ENCODE measurements at places on chromosomes 2 and 18.

- DNase-seq: no peak
Observed at GRCh38 chr18:78757014-78757413, 222.6 kb upstream of the SALL3 start.

DNA sequence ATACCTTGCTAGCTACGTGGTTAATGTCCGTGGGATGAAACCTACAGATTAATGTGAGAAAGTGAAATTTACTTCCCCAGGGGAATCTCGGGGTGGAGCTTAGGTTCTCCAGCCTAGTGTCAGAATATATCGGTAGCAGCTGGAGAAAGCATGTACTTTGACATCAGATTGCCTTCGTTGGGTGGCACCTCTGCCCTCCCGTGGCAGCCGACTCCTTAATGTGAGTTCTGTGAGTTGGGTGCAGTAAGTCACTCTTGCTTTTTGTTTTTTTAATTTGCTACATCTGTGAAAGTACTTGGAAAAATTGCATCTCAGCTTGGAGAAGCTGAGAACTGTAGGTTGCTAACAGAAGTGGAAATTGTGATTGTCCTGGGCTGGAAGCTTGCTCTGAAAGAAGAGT, 3.6 kb downstream of the KLF11 start:
- DNase-seq: no peak

GRCh38 chr2:211329421-211329820, 773.0 kb downstream of the CPS1 start:
- no peak for DNase-seq

GRCh38 chr18:58276789-58277739, 233.0 kb downstream of the NEDD4L start:
- DNase-seq: no peak

DNA sequence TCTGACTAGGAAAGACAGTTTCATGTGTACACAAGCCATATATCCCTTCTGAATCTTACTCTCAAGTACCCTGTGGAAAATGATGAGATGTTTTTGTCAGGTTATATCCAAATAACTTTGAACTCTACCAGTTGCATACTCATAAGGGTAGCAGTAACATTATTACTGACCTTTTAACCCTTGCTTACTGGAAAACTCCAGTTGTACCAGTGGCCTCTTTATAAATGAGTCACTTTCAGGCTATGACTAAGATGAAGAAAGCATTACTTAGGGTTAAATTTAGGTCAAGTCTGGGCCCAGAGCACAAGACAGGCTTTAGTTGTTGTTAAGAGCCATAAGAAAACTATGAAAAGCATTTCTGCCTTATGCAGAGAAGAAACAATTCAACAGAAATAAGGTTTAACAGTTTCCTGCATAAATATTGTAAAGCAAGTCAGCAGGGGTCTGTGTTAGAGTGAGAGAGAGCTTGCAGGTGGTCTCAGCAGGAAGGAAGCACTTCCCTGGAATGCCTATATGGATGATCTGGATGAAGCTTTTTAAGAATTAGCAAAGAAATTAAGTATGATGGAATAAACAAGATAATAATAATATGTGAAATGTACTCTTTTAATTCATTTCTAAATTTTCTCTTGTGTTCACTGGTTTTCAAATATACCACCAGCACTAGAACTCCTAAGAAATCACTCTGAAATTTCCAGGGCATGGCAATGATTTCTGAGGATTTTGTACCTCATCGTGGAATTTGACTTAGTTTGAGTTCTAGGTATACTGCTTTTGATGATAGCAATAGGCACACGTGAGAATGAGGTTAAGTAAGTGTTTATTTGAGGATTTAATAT, 126.6 kb downstream of the UBE2E3 start:
- no peak for DNase-seq

DNA sequence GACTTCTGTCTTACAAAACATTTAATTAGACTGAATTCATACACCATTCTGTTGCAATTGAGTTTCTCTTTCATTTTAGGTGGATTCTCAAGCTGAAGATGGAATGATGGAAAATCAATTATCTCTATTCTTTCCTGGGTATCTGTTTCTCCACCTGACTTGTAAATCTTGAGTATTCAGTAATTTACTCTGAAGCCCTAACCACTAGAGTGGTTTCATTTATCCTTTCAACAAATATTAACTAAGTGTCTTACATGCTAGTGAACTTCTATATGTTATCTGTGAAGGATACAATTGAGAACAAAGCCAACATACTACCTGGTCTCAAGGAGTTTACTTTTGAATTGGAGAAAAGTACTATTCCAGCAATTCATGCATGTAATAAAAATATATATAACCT, 94.1 kb upstream of the ZNF804A start:
- DNase-seq: no peak

DNA sequence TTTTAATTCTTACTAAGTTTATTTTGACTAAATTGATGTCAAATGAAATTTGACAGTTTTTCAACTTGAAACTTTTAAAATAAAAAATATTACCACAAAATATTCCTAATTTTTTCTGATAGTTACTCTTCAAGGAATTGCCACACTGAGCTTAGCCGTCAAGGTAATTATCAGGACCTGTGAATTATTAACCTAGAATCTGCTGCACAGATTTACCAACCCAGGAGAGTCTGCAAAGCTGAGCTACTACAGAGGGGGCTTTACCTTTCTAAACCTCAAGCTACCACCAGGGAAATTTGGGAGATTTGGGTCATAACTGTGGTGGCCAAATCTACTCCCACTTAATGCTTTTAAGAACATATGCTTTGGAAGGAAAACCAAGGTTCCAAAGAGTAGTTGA, 324.6 kb downstream of the CCDC178 start:
- no peak for DNase-seq

- no peak for DNase-seq
Observed at GRCh38 chr2:72893594-72894319, 6.5 kb downstream of the SPR start.
